ENCODE measurements at places on chromosomes 7 and 10.

GRCh38 chr10:92845921-92846320 is 2.4 kb upstream of the EXOC6 start:
- DNase-seq = no peak

DNA sequence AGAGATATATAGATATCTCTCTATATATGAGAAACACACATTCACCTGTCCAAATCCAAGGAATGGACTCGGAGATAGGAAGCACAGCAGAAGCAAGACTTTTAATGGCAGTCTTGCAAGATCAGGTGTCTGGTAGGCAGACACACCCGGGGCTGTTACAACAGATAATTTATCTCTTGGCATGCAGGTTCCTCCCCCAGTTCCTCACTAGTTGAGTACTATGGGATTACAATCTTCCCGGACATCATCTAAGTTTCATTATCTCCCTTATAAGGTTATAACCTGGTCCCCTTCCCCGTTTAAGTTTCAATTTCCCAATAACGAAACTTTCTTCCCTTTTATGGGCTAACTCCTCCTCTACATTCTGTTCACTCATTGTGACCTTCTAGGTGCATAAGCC is 399.3 kb downstream of the PPP1R3A start:
- DNase-seq = no peak

DNA sequence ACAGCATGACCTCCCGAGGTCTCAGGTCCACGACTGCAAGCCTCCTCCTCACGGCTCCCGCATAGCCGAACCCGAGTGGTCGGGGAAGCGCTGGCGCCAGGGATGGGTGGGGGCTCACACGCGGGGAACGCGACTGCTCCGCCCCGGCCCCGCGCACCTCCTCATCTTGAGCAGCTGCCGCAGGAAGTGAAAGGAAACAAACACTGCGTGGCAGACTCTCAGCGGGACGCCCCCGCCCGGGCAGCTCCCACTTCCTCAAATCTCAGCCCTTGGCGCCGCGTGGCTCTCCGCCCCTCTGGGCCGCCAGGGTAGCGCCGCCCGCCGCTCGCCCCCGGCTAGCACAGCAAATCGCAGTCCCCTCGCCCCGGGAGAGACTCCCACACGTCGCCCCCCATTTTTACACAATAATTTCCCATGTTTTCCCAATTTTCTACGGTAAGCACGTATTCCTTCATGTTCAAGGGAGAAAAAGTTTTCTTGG is at the start of gene TMEM243:
Gene TMEM243 (minus strand): TSS at position 188 of the 481 bp plus-strand sequence. CDS start 229 bp downstream, outside the sequence.
- DNase-seq = peak; percentile 77

DNA sequence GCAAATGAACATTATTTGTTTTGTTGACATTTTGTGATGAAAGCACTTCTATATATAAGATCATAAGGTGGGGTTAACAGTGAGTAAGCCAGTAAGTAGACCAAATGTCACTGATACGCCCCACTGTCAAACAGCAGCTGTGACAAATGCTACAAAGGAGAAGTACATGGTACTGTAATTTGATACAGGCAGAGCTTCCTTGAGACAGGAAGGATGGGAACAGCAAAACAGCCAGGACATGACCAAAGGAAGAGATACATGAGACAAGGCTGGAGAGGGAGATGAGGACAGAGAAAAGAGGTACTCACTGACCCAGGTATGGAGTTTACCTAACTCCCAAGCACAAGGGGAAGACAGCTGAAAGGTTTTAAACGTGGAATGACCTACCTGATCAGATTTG is 127.0 kb downstream of the SRPK2 start:
- no peak for DNase-seq

DNA sequence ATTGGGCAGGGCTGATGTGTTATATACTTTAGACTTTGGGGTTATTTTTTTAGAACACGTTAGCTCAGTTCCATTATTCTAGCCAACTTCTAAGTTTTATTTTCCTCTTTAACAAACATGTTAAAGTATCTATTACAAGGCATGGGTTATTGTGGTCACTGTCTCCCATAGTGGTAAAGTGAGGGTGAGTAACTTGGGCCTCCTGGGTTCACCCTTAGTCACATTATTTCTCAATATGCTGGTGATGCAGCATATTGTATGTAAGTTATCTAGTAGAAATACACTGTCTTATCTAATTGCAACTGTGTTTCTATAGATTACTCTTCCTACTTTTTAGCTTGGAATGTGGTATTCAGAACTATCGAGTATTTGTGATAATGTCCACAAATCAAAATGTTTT is 65.9 kb downstream of the BBS9 start:
- no peak for DNase-seq

DNA sequence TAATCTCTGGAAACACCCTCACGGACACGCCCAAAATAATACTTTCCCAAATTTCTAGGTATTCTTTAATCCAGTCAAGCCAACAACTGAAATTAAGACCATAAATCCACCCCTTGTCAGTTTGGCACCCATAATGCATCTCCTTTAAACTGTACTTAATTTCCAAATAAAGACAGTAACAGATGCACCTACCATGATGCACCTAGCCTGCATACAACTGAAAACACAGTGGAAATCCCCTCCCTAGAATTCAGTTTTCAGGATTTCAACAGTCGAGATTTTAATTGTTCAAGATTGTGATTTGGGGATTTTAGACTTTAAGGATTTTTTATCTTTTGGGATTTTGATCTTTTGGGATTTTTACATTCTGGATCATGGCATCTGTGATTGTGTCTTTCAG is 17.1 kb downstream of the STK17A start:
- no peak for DNase-seq

DNA sequence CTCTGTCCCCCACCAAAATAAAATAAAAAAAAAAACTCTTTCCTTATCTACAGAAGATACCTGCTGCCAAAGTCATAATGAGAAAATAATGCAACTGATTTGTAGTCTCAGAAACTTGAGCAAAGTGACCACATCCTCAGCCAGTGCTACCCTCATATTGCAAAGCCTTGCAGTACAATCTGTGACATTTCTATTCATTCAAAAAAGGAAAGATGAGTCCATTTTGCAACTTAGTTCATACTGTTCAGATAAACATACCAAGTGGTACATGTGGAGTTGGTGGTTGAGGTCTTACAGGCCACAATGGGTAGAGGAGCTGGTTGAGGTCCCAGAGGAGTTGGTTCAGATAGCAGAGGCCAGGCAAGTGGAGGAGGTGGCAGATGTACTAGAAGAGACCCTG is 6.5 kb upstream of the EIF5AL1 start:
- DNase-seq = no peak

- DNase-seq = no peak
Observed at GRCh38 chr10:76626386-76626785, 1011.2 kb downstream of the KCNMA1 start.

- DNase-seq = no peak
Observed at GRCh38 chr7:151732834-151733592, 143.9 kb downstream of the PRKAG2 start.

DNA sequence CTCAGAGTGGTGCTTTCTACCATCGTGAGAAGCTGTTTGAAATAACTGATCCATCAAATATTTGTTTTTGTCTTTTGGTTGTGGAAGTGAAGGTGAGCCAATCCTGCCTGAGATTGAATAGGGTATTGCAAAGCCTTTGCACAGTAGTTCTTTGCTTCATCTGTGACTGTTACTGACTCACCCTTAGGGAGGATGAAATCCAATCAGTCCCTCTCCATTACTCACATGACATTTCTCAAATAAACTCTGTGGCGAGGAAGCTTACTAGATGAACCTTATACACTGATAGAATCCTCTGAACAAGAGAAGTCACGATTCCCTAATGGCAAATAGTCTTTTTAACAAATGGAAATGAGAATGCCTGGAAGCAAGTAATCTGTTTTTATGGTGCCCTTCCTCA is 31.9 kb downstream of the HEPACAM2 start:
- DNase-seq = no peak

DNA sequence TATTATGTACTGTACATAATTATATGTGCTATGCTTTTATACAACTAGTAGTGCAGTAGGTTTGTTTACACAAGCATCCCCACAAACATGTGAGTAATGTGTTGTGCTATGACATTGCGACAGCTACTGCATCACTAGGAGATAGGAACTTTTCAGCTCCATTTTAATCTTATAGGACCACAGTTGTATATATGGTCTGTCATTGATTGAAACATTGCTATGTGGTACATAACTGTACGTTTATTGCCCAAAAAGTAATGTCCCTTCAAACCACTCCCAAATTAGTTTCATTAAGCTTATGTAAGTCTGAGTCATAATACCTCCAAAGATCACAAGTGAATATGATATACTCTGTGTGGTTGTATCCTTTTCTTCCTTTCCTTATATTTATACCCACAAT is 183.2 kb upstream of the POT1 start:
- DNase-seq = no peak

DNA sequence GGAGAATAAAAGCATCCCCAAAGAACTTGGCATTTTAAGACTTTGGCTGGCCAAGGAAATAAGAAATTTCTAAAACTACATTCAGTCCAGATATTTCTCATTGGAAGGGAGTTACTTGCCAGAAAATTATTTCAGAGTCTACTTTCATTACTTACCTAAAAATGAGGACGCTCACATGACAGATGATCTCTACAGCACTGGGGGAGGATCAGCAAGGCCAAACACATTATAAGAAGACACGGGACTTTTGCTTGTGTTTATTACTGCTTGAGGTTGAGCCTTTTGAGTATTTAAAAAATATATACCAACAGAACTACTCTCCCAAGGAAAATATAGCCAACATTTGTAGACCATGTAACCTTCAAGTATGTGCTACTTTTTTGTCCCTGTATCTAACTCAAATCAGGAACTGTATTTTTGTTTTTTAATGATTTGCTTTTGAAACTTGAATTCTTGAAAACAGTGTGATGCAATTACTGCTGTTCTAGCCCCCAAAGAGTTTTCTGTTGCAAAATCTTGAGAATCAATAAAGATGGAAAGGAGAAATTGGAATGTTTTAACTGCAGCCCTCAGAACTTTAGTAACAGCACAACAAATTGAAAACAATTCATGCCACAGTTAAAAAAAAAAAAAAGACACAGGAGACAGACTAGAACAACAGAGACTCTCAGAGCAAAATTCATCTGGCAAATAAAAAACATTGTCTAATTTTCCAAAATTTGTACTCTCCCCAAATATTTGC is 128.1 kb downstream of the ZNF438 start:
- DNase-seq = no peak

DNA sequence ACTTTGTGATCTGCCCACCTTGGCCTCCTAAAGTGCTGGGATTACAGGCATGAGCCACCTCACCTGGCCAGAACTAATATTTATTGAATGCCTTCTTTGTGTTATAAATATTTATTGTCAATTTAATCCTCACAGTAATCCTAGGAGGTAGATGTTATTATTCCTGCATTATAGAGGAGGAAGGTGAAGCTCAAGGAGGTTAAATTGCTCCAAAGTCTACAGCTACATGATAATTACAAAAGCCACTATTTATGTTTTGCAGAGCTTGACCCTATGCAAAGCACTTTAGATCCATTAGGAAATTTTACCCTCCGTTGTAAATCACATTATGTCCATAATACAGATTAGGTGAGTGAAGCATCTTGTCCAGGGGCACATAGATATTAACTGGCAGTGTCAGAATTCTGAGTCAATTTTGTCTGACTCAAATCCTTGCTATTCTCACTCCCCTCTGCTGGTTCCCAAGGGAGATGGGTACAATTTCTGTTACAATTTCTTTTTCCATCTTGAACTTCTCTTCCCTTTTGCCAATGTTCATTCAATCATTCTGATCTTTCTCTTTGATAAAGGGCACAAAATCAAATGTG is 25.7 kb upstream of the CDK14 start:
- no peak for DNase-seq

GRCh38 chr10:46239993-46240683 is 46.7 kb upstream of the ANTXRL start:
- DNase-seq = no peak

- no peak for DNase-seq
Observed at GRCh38 chr10:66828957-66829356, 96.9 kb upstream of the LRRTM3 start.

- no peak for DNase-seq
Observed at GRCh38 chr7:151457534-151457933, 17.6 kb upstream of the CRYGN start.

DNA sequence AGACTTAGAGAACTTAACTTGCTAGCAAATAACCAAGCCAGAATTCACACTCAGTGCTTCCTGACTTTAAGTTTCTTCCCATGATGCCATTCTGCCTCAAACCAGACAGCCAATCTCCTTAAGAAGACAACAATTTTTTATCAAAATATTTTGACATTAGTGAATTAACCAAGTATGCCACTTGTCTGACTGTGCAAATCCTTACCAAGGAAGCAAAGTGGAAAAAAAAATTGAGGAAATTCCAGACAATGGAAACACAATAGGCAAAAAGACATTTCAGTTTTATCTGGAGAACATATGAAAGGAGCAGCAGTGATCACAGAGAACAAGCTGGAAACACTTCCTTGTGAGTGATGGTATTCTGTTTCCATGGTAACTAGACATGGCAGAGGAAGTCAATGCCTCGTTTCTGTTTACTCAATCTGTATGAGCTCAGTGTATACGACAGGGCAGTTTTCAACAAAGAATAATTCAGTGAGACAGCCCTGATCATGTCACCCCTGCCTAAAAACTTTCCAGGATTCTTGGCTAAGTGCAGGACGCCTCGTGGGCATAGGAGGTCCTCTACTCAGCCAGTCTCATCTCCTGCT is 114.2 kb downstream of the DYNC1I1 start:
- no peak for DNase-seq

DNA sequence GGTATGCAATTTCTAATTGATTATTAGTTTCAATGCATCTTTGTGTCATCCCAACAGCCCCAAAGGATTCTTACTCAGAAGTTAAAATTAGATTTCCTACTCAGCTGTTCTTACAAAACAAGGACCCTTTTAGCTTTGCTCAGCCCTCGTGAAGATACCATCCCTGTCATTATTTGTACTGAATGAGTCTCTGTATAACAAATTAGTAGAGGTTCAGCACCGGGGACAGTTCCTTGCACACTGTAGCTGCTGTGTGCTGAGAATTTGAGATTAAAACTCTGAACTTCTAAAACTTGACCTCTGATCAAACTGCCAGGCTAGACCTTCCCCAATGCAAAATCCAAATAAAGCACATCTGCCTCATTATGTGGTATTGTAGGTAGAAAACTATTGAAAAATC is 299.1 kb downstream of the LHFPL3 start:
- DNase-seq = peak; percentile 18

Data from hindlimb muscle (tissue), 1 donor.